Muscle of leg (tissue), 16 donors: ENCODE measurements at places on chromosomes 4 and X.
A peak's percentile ranks its signal among the peaks of the same experiment; 100 is the strongest.

DNA sequence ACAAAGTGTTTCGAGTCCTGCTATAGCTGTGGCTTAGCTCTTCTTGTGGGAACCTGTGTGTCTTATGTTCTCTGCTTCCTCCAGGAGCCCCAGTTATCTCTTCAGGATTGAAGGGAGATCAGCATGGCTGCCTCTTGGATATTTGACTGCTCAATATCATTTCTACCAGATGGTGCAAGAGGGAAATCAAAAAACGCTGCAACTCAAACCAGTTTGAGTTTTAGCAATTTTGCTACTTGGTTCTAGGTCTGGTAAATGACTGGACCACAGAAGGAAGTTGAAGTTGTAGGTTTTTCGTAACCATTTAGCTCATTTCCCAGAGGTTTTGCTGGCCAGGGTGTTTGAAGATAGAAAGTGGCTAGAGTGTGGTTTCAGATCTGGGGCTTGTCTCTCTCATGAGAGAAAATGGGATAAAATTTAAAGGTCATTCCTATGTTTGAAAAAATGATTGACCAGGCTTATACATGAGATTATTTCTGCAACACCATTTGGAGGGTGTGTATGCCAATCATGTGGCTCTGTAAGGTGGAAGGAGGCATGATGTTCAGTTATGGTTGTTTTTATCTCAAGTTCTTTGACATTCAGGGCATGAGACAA is 210.4 kb downstream of the SPRY1 start:
- DNase-seq, result no peak

DNA sequence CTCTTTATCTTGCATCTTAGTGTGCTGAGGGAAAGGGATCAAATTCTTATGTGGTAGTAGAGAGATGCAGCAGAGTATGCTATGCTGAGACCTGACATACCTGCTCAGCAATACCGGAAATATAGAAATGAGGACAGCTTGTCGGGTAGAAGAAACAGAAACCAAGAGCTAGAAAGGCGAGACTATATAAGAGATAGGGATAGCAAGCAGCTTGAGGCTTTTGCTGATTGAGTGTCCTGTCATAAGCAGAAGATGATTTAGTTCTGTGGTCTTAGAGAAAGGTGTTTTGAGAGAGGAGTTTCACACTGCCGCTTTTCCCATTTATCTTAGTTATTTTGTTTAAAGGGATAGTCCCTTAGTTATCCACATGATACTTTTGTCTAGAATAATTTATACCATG is 31.7 kb downstream of the USP9X start:
- DNase-seq, result no peak

DNA sequence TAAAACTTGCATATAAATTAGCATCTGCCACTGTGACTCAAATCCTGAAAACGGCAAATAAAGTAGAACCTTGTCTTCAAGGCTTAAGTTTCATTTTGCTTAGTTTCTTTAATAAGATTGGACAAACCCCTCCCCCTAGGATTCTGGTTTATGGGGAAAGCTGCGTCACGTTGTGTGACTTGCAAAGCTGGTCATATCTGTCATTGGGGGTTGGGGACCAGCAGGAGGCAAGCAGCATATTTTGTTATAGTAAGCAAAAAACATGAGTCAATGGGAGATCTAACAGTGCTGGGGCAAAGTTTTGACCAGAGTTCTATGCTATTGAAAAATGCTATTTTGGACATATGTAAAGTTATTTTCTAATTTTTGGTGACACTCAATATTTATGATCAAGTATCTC is 407.3 kb downstream of the PCDH18 start:
- peak; percentile 42 for DNase-seq

DNA sequence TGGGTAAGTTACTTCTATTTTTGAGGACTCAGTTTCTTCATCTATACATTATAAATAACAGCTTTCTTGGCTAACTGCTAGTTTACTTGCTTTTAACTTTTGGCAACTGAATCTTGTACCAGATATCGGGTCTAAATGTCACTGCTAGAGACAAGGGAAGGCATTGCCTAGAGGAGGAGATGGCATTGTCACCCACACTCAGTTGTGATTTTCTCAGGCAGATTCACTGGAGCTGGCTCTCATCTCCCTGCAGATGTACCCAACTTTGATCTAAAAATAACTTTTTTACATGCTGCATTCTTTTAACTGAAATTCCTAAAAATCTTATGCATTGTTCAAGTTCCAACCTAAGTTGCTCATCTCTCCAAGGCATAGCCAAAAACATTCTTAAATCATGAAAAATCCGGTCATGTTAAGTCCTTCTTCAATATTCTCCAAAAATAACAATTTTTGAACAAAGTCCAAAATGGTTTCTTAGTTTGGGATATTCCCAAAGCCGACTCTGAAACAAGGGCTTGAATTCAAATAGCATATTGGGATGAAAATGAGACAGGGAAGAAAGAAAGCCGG is 469.0 kb upstream of the BOD1L1 start:
- DNase-seq, result peak; percentile 40

DNA sequence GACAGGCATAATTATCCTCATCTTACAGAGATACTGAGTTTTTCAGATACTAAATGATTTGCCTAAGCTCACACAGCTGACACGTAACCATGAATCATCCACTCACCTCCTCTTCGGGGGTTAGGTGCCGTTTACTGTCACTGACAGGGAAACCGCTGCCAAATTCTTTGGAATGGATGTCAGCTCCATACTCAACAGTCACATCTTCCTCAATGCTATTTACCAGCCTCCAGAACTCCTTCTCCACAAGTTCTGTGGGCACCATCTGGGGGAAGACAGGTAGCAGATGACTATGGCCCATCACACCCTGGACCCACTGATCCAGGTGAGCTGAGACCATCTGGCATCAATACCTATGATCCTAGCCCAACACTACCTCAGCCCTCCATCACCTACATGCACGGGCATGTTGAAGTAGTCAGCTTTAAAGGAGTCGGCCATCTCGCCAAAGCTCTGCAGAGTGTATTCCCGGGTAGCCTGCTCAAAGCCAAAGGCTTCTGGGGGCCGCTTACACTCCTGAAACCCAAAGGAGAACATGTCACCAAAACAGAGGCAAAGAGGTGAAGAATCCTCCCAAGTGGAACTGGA is 13.5 kb downstream of the KDM5C start:
- no peak for DNase-seq
